DMS153 (cell line): ENCODE measurements at places on chromosomes 3 and 15.

- DNase-seq = no peak
Observed at GRCh38 chr3:181615666-181616065, 96.1 kb upstream of the SOX2 start.

- no peak for DNase-seq
Observed at GRCh38 chr3:64361962-64362735, 136.9 kb upstream of the PRICKLE2 start.

DNA sequence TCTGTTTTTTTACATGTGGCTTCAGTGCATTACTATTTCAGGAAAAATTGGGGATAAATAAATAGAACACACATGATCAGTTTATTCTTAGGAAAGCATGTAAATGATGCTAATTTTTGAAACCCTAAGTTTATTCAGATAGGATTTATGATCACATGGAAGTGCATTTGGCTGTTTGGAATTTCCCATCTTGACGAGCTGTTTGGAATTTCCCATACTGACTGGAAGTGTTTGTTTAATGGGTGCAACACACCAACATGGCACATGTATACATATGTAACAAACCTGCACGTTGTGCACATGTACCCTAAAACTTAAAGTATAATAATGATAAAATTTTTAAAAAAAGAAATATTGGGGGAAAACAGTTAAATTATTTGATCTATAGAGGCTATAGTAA is 79.5 kb downstream of the COL6A6 start:
- DNase-seq = no peak

GRCh38 chr3:25903371-25904129 is 113.7 kb downstream of the OXSM start:
- no peak for DNase-seq

DNA sequence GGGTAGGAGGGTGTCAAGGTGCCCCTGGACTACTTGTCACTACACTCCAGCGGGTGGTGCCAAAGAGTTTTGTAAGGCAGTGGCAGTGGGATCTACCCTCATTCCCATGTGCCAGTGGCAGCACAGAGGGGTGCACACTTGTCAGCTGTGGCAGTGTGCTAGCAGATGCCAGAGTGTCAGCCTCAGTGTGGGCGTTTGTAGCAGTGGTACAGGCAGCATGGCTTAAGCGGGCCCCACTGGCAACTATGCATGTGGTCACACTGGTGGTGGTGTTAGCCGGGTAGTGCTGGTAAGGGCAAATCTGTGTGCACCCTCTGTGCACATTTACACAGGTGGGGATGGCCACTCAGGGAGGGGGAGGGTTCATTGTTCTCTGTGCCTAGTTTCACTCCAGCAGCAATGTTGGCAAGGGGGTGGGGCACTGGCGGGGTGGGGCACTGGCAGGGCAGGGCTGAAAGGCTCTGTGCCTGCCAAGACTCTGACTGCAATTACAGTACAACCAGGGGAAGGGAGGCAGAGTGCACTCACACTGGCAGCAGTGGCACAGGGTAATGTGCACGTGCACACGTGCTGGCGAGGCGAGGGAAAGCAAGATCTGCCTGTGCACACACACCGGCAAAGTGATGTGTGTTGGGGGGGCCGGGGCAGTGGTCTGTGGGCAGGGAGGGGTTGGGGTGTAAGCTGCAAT is 31.8 kb downstream of the MYO9A start:
- DNase-seq = no peak

DNA sequence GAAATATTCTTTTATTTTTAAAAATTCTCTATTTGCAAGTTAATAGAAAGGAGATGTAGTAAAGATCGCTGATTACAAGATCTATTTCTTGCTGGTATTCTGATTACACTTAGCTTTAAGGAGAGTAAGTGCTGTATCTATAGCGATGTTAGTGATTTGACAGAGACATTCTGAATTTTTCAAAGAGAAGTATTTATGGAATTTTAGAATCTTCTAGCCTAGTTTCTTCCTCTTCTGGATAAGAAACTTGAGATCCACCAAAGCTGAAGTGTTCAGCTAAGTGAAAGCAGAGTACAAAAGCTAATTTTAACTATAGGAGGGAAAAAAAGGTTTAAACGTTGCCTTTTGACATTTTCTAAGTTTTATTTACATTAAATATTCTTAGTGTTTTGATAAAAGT is 72.1 kb upstream of the RARB start:
- DNase-seq = no peak

- DNase-seq = no peak
Observed at GRCh38 chr3:16370872-16371740, 106.1 kb downstream of the OXNAD1 start.
